Fibroblast of pulmonary artery (primary cell): ENCODE measurements at places on chromosomes 5 and 9.

- no peak for DNase-seq
Measured at GRCh38 chr9:135865531-135865930, 41.8 kb downstream of the CAMSAP1 start.

GRCh38 chr5:179265514-179266290, 79.6 kb downstream of the ADAMTS2 start:
- peak; percentile 99 for DNase-seq

GRCh38 chr9:18361646-18362045, 112.3 kb upstream of the ADAMTSL1 start:
- no peak for DNase-seq

GRCh38 chr5:180669661-180670060, 20.3 kb upstream of the FLT4 start:
- no peak for DNase-seq

- DNase-seq: peak; percentile 67
Measured at GRCh38 chr9:93051680-93052089, 6.8 kb upstream of the SUSD3 start.
